ENCODE measurements at places on chromosomes 11 and 22.

- peak; percentile 80 for DNase-seq
Measured at GRCh38 chr22:36659762-36660509, 43.6 kb downstream of the CACNG2 start.

- no peak for DNase-seq
Measured at GRCh38 chr11:14079011-14079410, 116.5 kb downstream of the SPON1 start.

GRCh38 chr11:86594746-86595145 lies 77.7 kb downstream of the ME3 start:
- DNase-seq: no peak

DNA sequence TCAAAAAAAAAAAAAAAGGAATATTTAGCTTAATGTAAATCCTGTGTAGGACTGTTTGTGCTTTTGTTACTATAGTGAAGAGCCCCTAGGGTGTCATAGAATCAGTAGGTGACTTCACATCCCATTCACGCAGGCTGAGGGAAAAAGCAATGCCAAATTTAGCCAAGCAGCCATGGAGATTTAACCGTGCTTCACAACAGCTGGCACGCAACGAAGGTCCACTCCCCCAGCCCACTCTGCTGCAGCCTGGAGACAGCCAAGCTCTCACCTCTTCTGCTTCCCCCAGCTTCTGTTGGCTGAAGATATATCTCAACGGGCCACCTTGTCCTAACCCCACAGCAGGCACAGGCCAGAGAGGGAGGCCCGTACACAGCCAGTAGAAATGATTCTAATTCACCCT lies 78.8 kb upstream of the BID start:
- DNase-seq: peak; percentile 12

DNA sequence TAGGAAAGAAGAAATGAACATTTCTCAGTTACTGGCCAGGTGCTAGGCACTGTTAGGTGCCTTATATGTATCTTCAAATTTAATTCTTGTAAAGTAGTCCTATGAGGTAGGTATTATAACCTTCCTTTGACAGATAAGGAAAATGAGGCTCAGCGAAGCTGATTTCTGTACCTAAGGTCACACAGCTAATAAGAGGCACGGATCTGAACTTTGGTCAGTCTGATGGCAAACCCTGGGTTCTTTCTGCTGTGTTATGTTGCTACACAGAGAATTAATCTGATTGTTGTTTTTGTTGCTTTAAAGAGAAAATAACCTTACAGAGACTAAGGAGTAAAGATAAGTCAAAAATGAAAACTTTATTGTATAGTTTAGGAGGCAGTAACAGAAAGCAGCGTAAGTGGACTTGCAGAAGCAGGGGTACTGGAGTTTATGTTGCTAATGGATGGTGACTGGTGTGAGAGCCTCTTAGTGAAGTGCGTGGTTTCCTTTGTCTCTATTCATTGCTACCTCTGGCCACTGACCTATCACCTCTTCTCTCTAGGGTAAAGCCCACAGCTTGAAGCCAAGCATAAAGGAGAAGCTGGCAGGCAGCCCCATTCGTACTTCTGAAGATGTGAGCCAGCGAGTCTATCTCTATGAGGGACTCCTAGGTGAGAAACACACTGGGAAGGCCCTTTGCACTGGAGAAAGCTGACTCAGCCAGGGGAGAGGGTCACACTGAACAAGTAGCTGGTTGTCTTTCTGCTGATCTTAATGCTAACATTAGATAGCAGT lies 38.3 kb downstream of the MADD start:
- no peak for DNase-seq

GRCh38 chr11:117759305-117759704 lies 37.7 kb downstream of the DSCAML1 start:
- no peak for DNase-seq

DNA sequence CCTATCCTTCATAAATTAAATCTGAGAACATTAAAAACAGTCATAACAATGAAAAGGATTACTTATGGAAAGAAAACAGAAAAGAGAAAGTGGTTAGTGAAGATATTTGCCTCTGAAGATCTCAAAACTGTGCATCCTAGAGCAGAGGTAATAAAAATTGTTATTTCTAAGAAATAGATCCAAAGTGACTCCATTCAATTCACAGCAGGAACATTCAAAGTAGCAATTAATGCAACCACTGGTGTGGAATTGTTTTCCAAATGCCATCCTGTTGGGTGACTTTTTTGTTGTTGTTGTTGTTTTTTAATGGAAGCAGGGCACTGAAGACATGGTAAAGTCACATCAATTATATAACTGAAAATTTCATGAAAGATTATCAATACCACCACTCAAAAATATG lies 1139.5 kb upstream of the CCDC90B start:
- DNase-seq: no peak

GRCh38 chr22:20758688-20759087 lies 15.2 kb upstream of the SERPIND1 start:
- no peak for DNase-seq

DNA sequence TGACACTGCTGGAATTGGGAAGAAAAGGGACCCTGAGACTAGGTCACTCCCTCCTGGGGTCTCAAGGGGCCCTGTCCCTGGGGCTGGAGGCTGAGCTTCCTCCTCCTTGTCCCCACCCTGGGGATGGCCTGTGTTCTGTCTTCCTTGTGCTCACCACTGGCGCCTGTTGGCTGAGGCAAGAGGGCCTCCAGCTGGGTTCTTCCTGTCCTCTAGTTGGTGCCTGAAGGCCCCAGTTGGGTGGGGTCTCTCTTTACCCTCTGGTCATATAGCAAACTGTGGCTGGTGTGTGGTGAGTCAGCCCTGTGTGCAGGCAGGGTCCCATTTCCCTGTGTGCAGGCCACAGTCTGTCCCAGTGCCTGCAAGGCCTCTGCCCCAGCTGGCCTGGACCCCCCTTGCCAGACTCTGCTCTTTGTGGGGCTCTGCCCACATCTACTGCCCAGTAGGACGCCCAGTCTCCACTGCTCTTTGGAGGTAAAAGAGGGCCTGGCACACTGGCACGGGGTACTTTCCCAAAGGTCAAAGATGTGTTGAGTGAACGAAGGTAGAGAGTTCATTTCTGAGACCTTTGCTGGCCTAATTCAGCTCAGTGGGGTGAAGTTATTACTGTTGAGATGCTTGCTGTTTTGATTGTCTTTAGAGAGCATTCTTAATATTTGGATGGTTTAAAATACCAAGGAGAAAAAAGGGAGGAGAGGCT lies 55.1 kb upstream of the CLDN5 start:
- no peak for DNase-seq

GRCh38 chr11:71423181-71423790 lies 24.9 kb downstream of the DHCR7 start:
- no peak for DNase-seq

DNA sequence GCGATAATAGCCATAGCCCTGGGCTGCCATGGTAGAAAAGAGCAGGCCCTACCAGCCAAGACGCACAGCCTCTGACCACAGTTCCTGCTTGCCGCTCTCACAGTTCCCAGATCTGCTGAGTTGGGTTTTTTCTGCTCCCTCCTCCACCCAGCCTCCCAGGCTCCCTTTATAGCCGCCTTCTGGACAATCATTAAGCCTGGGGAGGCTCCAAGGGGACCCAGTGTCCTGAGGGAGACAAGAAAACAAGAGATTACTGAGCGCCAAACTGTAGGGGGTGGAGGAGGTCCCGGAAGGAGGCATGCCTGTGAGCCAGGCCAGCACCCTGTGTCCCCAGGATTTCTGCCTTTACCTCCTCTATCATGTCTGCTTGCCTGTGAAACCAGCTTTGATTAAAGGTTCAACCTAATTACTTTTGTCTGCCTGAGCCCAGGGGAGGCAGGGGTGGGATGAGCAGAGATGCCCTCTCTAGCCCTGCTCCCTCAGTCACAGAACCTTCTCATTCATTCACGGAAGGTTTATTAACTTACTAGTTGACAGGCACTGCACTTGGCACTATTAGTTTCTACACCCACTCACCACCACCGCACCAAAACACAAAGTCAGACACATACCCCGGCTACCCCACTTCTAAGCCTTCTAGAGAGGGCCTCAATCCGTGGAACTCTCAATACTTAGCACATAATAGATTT lies 1.2 kb downstream of the SLC37A4 start:
- no peak for DNase-seq

- DNase-seq: no peak
Measured at GRCh38 chr22:31628362-31628761, 33.7 kb downstream of the PISD start.

GRCh38 chr11:16883174-16883573 lies 131.0 kb downstream of the PLEKHA7 start:
- no peak for DNase-seq

GRCh38 chr11:78926633-78927338 lies 352.1 kb upstream of the NARS2 start:
- no peak for DNase-seq

DNA sequence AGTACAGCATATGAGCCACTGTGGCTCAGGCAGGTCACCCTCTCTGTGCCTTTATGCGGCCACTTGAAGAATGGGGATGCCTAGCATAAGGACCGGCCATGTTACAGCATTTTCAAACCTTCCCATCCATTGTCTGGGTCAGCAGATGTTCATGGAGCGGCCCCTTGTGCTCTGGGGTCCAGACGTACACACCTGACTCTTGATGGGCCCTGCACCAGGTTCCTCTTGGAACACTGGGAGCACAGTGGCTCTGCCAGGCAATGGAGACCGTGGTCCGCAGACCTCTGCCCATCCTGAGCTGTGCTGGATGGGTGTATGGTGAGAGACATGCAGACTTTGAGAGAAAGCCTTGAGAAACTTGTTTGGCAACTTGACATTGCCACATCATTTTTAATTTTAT lies 9.8 kb downstream of the PRDM11 start:
- no peak for DNase-seq

DNA sequence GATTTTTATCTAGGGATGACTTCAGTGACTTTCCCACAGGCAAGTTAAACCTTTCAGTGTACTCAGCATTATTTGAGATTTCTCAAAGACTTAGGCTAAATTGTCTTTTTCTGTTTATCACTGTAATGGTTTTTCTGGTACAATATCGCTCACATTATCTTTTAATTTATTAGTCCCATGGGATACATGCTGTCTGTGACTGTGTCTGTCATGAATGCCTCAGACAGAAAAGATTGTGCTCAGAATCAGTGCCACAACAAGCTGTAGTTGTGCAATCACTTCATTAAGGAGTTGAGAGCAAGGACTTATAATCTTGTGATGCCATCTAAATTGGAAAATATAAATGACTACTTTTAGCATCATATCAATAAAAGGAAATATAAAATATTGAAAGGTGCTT lies 2374.2 kb upstream of the RAG2 start:
- no peak for DNase-seq

GRCh38 chr22:20111045-20111688 lies 4.7 kb upstream of the RANBP1 start:
- DNase-seq: no peak

DNA sequence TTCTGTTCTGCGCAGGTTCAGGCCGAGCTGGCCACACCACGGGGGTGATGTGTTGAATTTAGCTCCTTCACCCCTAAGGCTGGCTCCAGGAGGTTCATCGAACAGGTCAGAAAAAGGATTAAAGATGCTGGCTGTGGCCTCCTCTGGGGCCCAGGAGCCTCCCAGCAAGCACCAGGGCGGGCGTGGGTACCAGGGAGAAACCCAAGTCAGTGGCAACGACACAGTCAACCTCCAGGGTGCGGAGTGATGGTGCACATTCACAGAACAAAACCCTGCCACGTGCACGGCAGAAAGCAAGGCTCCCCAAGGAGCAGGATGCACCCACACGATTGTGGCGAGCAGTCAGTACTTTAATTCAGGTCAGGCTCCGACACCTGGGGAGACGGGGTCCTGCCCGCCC lies 10.8 kb downstream of the C11orf24 start:
- no peak for DNase-seq

DNA sequence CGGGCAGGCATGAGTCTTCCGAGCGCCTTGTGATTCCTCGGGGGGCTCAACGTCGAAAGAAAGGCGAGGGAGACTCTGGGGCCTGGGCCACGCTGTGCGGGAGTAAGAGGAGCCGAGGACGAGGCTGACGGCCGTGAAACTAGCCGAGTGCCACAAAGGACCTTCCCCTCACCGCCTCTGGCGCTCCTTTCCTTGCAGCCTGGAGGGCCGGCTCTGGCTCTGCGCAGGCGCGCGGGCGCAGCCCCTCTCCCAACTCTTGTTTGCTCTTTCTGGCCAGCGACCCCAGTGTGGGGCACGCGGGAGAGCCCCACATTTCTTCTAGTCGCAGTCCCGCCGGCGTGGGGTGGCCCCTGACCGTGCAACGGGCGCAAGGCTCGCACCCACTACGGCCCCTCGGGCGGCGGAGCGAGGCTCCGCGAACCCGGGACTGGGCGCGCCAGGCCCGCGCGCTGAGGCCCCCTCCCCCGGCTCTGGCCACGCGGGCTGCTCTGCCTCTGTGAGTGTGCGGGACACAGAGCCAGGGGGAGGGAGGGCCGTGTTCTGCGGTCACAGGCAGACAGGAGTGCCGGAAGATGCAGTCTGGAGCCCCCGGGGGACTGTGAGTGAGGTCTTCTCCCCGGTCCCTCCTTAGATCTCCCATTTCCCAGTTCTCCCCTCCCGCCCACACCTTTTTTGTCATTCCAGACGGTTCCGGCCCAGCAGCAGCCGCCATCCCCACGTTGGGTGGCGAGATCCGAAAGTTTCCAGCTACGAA lies 1.0 kb upstream of the TOB2 start:
- DNase-seq: no peak

- peak; percentile 4 for DNase-seq
Measured at GRCh38 chr11:42770444-42771065, 541.2 kb upstream of the API5 start.

DNA sequence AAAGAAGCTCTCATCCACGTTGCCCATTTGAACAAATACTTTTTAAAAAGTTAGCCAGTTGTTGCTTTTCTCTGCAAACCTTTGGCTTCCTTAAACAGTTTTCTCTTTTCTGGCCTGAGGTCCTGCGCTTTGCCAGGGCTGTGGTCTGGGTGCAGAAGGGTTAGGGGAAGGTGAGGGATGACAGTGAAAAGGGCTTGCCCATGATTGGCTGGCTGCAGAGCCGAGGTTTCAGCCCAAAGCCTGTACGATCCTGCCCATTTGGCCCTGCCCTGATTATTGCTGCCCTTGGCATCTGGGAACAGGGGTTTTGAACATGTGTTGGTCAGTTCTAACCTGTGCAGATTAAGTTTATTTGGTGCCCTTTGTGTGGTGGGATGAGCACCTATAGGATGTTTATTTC lies 1.5 kb downstream of the INCENP start:
- DNase-seq: no peak
